ENCODE measurements at places on chromosomes 6 and 20.

- no peak for DNase-seq
Measured at GRCh38 chr20:3749689-3750531, 17.4 kb downstream of the HSPA12B start.

DNA sequence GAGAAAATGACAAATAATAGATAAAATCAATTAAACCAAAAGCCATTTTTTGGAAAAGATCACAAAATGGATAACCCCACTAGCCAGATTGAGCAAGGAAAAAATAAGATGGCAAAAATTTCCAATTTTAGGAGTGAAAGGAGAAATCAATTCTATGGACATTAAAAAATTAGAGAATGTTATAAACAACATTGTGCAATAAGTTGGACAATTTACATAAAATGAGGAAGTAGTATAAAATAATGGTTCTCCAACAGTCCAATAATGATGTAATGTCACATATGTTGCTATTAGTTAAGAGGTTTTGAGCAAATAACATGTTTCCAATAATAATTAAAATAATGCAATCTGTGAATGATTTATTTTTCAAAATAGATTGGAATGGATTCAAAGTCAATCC is 3.1 kb upstream of the SNAP91 start:
- no peak for DNase-seq

DNA sequence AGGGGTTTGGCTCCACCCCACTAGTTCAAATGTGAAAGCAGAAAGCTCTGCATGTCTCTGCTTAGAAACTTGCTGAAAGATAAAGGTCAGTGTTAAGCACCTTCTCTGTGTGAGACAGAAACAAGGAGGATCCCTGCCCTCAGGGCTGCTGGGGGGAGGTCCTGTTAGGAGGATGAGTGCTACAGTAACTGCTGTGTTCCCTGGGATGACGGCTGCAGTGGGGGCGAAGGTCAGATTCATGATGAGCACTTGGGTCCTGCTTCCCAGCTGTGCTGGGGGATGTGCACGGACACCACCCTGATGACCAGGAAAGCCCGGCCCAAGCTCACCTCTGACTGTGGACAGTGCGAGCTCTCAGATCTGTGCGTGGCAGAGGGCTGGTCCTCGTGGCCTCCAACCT is 252.6 kb downstream of the DLL1 start:
- DNase-seq = no peak

GRCh38 chr20:62488470-62488869 is 12.7 kb upstream of the GATA5 start:
- DNase-seq = no peak

- no peak for DNase-seq
Measured at GRCh38 chr6:93417421-93418013, 1.8 kb downstream of the EPHA7 start.

DNA sequence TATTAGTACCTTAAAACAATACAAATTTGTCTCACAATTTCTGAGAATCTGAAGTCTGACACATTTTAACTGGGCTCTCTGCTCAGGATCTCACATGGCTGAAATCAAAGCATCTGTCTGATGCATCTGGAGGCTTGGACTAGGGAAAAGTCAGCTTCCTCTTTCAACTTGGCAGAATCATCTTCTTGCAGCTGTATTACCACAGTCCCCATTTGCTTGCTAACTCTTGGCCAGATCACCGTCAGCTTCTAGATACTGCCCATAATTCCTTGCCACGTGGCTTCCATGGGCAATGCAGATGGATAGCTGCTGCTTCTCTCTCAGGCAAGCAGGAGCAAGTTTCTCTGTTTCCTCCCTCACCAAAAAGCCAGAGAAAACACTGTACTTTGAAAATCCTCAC is 1106.4 kb upstream of the CITED2 start:
- no peak for DNase-seq

DNA sequence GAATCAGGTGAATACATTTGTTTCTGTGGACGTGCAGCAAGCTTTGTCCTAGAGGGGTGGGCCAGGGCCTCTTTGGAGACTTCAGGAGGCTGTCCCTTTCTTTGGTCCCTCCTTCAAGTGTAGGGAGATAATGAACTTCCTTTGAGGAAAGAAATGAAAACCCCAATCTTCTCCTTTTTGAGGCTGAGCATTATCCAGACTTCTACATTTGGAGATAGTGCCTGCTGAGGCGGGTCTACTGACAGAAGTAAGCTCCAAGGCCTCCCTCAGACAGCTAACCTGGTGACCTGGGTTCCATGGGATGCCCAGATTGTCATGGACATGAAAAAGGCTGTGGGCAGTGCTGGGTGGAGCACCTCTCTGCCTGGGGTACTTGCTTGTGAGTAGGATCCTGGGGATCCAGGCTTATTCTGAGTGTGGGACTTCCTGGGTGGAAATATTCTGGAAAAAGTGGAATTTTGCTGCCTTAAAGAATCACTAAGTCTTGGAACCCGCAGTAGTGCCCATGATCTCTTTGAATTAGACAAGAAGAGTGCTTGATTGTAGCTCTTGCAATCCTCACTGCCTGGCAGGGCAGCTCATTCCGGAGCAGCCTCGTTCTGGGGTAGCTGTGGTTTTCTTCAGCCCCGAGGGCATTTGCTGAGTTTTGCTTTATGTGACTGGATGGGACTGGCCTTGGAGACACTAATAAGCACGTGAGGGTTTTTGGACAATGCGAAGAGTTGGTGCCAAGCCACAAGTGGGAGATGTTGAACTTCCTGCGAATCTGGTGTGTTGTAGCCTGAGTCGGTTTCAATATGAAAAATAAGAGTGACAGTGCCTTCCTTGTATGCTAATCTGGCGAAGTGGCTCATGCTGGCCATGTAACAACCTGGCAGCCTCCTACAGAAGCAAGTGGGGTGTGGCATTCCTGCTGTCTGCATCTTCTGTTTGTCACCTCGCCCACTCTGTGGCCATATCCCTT is 28.1 kb downstream of the SNRNP48 start:
- DNase-seq = peak; percentile 60

DNA sequence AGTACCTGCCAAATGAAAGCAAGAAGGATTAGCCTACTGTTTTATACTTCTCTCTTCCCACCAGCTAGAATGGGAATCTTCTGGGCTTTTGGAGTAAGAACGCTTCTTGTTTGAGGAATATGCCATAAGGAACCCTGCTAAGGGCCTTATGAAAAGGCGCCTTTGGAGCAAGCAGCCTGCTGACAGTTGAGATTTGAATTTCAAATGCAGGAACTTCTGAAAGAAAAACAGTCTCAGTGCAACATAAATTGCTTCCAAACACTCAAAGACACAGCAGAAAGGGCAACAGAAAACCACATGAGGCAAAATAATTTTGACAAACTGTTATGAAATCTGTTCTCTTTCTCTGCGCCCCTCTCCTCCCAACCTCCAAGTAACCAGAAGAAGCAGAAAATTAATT is 149.4 kb upstream of the B3GAT2 start:
- no peak for DNase-seq

GRCh38 chr6:163670336-163670735 is 255.8 kb downstream of the QKI start:
- no peak for DNase-seq

DNA sequence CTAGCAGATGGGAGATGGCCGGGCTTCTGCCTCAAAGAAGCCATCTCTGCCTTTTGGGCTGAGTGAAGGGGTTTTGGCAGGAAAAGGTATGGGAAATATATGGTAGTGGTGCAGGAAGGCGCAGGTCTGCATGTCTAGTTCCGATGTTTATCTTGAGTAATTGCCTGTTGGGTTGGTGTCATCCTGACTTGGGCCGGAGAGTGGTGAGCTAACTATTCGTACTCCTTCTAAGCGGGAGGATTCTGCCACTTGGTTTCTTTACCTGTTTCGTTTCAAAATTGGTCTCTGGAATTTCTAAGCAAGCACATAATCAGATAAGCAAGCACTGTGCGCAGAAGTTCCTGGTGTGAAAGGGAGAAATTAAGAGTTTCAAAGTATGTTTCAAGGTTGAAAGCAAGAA is 229.6 kb downstream of the SAMD5 start:
- no peak for DNase-seq

- no peak for DNase-seq
Measured at GRCh38 chr6:157080986-157081391, 242.3 kb downstream of the TMEM242 start.

- no peak for DNase-seq
Measured at GRCh38 chr20:62699741-62700140, 8.9 kb upstream of the NTSR1 start.

DNA sequence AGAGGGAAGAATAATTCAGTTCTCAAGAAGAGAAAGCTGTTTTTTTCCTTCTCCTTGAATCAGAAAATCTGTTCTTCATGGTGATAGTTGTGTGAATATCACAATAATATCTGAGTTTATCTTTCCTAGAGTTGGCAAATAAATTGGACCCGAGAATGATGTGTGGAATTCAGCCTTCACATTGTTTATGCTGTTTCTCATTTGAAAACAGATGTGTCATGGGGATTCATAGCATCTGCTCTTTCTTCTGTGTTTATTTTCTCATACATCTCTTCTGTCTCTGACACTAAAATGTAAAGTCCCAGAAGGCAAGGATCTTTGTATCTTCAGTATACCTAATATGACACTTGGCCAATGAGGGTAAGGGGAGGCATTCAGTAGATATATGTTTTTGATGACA is 103.6 kb upstream of the SGK1 start:
- peak; percentile 82 for DNase-seq

GRCh38 chr6:33206864-33207551 is 1.3 kb upstream of the RING1 start:
- DNase-seq = peak; percentile 87

DNA sequence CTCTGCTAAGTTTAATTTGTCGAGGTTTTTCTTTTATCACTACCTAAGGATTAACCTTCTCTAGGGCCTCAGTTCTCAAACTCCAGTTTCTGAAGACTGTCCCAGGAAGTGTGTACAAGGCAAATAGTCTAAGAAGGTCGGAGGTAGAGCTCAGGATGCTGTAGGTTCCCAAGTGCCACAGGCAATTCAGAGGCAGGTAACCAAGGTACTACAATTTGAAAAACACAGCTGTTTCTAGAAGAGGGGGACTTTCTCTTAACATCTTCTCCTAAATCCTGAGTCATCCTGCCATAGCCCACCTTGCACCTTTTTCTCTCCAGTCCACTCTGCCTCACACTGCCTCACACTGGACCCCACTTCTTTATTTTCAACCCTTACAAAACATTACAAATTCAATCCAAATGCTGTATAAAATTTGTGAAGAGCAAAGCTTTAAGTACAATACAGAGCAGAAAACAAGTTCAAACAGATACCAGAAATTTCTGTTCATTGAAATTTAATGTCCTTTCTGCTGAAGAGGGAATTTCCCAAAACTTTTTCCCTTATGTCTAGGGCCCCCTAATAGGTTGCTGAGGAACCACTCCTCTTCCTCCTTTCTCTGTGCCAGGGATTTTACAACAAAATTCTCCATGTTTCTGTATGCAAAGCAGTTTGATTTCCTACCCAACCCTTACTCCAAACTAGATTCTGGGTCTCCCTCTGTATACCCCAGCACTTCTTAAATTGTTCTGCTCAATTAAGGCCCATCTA is 43.0 kb downstream of the FRK start:
- DNase-seq = no peak

GRCh38 chr6:27736686-27737085 is 175.5 kb downstream of the OR2B2 start:
- DNase-seq = no peak

- peak; percentile 80 for DNase-seq
Measured at GRCh38 chr6:49606721-49607390, 29.8 kb downstream of the RHAG start.

- DNase-seq = peak; percentile 93
Measured at GRCh38 chr6:139568956-139569538, 194.6 kb upstream of the CITED2 start.

GRCh38 chr20:19975436-19975799 is 41.7 kb upstream of the NAA20 start:
- peak; percentile 40 for DNase-seq

GRCh38 chr6:166533205-166533824 is 53.2 kb downstream of the RAMACL start:
- DNase-seq = no peak

DNA sequence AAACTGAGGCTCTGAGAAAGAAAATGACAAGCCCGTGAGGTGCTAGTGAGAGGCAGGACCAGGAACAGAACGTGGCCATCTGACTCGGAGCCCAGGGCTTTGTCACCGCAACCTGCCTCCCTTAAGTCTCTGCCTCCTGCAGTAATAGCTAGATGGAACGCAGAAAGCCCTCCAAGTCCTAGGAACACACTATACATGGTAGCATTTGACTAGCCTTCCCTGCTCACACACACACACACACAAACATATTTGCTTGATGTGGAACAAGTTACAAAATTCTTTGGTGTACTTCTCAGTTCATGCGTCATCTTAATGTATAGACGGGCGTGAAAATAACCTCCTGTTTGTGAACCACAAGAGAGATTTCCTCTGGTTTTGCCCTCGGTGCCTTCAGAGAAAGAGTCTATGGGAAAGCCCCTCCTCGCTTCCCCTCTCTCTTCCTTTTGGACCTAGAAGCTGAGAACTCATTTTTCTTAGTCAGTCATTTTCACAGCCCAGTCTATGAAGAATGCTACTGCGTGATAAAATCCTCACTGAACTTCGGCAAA is 38.8 kb downstream of the C6orf52 start:
- DNase-seq = no peak

- peak; percentile 15 for DNase-seq
Measured at GRCh38 chr6:167858086-167858591, 31.4 kb downstream of the AFDN start.

DNA sequence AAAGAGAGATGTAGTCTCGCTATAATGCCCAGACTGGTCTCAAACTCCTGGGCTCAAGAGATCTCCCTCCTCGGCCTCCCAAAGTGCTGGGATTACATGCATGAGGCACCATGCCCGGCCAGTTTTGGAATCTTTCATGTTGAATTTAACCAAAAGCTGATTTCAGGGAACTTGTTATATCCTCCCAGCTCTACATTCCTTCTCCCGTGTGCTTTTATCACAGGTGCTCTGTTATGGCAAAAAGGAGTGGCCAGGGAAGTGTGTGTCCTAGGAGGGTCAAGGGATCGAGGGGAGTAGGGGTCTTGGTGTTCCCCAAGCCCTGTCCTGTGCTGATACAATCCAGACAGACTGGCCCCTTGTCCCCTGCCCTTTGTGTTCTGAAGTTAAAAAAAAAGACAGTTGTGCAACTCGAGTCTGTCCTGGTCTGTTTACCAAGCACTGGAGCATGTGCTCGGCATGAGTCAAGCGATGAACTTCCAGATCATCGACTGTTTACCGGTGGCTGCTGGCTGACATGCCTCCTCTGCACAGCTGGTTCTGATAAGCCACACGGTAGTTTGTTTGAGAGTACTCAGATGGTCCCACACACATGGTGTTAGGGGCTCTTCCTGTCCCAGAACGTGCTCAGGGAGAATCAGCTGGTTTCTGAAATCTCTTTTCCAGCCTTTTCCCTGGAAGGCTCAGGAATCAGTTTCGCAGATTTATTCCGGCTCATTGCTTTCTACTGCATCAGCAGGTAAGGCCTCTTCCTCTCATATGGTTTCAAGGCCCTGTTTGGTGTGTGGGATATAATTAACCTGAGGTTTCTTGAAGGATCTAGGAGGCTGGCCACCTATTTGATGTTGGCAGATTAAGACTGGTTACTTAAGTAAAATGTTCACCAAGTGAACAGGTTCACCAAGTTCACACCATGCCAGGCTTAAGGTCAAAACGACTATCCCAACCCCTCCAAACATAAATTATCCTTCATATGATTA is 52.6 kb upstream of the NAA20 start:
- peak; percentile 68 for DNase-seq
